ENCODE measurements at places on chromosomes 4 and X.

DNA sequence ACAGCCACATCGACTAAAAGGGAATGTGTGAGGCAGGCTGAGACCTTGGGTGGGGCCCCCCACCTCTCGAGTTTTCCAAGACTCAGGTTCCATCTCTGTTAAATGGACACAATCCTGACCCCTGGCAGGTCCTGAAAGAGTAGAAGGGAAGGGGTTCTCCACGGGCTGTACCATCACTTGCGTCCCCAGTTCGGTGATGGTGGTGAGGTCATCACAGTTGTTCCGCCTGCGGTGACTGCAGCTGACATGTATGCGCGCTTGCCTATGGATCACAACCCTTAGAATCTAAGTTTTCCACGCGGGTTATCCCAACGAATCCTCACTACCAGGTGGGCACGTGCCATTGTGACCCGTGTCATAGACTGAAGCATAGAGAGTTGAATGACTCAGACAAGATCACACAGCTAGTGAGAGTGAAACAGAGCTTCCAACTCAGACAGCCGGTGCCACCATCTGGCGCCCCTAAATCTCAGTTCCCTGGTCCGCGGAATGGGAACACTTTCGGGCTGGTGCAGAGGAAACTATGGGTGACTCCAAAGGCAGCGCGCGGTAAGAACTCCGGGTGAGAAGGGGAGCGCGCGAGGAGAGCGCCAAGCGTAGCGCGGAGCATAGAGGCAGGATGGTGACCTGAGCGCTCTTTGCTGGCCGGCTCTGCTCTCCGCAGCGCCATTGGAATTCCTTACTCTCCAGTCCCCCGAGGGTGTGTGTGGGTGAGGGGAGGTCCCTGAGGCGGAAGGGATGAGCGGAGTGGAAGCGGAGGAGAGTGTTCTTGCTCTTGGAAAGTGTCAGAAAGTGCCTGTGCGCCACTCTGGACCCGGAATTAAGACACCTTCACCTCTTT is 10.5 kb downstream of the MSX1 start:
- no peak for DNase-seq

GRCh38 chrX:1031521-1032430 is 180.7 kb downstream of the CRLF2 start:
- DNase-seq, result no peak

GRCh38 chr4:155249016-155249566 is 40.7 kb downstream of the NPY2R start:
- no peak for DNase-seq

- DNase-seq, result no peak
Measured at GRCh38 chr4:187276736-187277408, 553.2 kb upstream of the FAT1 start.

GRCh38 chrX:107452581-107452980 is 3.1 kb downstream of the FRMPD3 start:
- DNase-seq, result no peak

DNA sequence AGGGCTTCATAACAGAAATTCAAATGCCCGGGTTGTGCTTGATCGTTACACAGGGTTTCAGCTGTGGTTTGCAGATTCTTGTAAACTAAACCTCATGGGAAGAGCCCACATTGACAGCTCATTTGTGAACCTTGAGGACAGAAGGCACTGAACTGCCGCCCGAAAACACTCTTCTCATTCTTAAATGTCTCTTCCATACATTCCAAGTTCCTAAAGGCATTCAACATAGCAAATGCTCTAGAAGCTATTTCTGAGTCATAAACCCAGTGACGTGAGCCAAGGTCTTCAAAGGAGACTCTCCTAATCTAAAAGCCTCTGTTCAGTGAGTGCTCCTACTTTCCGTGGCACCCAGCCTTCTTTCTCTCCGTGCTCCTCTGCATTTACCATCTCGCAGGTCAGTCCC is 737.8 kb upstream of the FRG1 start:
- DNase-seq, result peak; percentile 58

GRCh38 chr4:105191621-105192210 is 45.0 kb downstream of the TET2 start:
- no peak for DNase-seq

- no peak for DNase-seq
Measured at GRCh38 chr4:3461515-3462291, 1.4 kb upstream of the DOK7 start.

- no peak for DNase-seq
Measured at GRCh38 chr4:17272154-17272553, 239.7 kb downstream of the QDPR start.

DNA sequence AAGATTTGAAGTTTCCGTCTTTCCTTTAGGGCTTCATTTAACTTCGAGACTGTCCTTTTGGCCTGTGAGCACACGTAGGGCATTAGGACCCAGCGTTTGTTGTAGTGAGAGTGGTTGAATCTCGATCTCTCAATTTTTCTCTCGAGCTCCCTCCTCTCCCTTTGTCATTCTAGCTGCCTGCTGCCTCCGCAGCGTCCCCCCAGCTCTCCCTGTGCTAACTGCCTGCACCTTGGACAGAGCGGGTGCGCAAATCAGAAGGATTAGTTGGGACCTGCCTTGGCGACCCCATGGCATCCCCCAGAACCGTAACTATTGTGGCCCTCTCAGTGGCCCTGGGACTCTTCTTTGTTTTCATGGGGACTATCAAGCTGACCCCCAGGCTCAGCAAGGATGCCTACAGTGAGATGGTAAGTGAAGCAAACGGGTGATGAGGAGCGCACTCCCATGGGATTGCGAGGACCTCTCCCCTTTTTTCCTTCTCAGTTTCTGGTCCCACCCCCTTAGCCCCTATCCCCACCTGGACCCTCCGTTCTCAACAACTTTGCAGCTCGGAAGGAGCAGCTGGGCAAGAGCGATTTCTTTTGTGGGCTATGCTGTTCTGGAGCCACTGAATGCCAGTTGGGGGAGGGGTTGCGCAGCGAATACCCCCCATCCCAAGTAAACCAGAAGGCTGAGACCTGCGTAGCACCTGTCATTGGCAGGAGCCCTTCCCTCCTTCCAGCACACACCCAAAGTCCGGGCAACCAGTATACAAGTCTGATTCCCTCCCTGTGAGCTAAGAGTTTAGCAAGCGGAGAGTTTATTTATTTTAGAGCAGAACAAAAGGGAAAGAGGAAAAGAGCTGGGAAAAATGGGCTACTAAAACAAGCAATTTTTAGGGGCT is at the start of gene TMEM35A:
TSS of gene TMEM35A (plus strand) at position 164 of the 883 bp plus-strand sequence. CDS start at position 288, 124 bp downstream.
- peak; percentile 0 for DNase-seq

GRCh38 chr4:99612281-99612680 is 37.7 kb downstream of the MTTP start:
- DNase-seq, result no peak

- DNase-seq, result peak; percentile 37
Measured at GRCh38 chrX:123626962-123627361, 105.9 kb downstream of the THOC2 start.

GRCh38 chrX:329291-329910 is 10.8 kb upstream of the GTPBP6 start:
- DNase-seq, result no peak

- no peak for DNase-seq
Measured at GRCh38 chr4:2795300-2795892, 2.5 kb downstream of the SH3BP2 start.

GRCh38 chr4:52996261-52997131 is 134.4 kb downstream of the RASL11B start:
- DNase-seq, result no peak

GRCh38 chr4:131258361-131258760 is 1890.7 kb upstream of the PCDH10 start:
- no peak for DNase-seq

GRCh38 chr4:175374459-175374858 is 437.6 kb downstream of the GPM6A start:
- no peak for DNase-seq

- peak; percentile 5 for DNase-seq
Measured at GRCh38 chr4:190020790-190021717, 6.0 kb downstream of the FRG2 start.

- no peak for DNase-seq
Measured at GRCh38 chrX:650811-651210, 20.2 kb downstream of the SHOX start.

GRCh38 chrX:13473442-13474163 is 95.8 kb upstream of the EGFL6 start:
- no peak for DNase-seq
